ENCODE measurements at places on chromosomes 11 and 22.

DNA sequence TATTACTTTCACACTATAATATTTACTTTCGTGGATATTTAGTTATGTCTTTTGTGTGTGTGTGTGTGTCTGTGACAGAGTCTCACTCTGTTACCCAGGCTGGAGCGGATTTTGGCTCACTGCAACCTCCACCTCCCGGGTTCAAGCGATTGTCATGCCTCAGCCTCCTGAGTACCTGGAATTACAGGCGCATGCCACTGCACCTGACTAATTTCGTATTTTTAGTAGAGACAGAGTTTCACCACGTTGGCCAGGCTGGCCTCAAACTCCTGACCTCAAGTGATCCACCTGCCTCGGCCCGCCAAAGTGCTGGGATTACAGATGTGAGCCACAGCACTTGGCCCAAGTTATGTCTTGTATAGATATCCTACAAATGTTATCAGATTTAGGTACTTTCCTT is 9.9 kb downstream of the PISD start:
- no peak for DNase-seq

- DNase-seq = peak; percentile 48
Measured at GRCh38 chr22:36386351-36386899, 1.3 kb downstream of the MYH9 start.

- DNase-seq = no peak
Measured at GRCh38 chr11:73281796-73282660, 9.9 kb downstream of the P2RY6 start.

- DNase-seq = no peak
Measured at GRCh38 chr22:49962751-49963646, 2.4 kb downstream of the PIM3 start.

GRCh38 chr11:86360775-86361395 is 13.8 kb upstream of the CCDC81 start:
- peak; percentile 48 for DNase-seq

DNA sequence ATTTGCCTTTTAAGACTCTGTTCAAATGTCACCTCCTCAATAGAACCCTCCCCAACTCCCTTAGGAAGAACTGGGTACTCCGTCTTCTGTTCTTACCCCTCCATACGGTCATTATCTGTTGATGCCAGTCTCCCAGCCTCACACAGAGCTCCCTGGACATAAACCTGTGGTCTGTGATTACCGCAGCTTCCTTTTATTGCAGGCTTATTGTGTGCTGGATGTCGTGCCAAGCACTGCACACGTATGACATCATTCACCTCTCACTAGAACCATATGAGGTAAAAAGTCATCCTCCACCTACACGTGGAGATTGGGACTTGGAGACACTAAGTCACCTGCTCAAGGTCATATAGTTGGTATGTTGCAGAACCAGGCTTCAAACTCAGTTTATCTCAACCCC is 15.3 kb downstream of the PTPN5 start:
- DNase-seq = no peak

GRCh38 chr11:86743223-86744118 is 56.9 kb upstream of the PRSS23 start:
- peak; percentile 98 for DNase-seq

GRCh38 chr11:69928121-69928520 is 108.9 kb upstream of the FGF3 start:
- DNase-seq = no peak

DNA sequence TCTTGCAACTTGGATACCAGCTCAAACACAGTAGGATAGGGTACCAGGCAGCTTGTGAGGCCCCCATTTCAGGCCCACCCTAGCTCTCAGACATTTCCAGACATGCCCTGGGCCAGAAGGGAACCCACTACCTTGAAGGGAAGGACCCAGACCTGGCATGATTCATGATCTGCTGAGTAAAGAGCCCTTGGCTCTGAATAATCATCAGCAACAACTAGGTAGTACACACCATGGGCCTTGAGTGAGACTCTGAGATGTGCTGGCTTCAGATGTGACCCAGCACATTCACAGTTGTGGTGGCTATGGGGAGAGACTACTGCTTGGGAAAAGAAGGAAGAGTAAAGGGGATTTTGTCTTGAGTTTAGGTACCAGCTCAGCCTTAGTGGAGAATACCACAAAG is 23.6 kb downstream of the JRKL start:
- no peak for DNase-seq

DNA sequence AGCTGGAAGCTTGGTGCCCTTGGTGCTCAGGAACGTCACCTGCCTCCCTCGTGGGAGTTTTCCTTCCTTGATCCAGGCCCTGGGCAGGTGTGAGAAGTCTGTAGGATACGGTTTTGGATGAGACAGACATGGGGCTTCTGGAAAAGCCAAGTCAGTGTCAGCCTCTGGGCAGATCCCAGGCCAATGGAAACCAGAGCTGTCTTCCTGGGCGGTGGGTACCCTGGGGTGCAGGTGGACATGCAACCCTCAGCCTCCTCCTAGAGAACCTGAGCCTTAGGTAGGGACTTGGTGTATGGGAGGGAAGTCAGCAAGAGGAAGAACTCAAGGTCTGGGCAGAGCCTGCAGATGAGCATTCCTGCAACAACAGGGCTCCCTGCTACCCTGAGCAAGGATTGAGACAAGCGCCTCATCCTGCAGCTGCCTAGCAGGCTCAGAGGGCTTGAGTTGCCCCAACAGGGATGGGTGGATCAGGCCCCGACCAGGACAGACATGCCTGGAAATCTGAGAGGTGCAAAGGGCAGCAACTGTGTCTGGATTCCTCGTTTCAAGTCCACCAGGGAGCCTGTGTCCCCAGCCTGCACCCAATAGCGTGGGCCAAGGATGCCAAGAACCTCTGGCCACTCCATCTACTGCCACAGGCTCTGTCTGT is 37.6 kb upstream of the SYT13 start:
- DNase-seq = no peak

GRCh38 chr11:15035283-15035682 is 38.1 kb upstream of the CALCB start:
- DNase-seq = no peak

DNA sequence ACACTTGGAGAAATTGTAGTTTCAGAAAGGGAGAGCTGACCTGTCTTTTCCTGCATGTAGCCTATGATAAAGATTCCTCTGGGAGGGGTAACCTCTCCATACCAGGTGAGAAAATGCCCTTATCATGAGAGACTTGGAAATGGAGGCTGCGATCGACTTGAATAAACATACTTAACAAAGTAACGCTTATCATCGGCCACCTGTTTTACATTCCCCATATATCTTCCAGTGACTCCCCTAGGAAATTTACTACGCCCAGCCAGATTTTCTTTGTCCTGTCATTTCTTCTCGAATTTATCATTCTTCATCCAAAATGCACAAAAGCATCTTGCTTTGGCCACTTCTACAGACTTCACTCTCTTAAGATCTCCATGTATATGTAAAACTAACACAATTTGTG is 143.5 kb downstream of the CCDC81 start:
- DNase-seq = no peak

DNA sequence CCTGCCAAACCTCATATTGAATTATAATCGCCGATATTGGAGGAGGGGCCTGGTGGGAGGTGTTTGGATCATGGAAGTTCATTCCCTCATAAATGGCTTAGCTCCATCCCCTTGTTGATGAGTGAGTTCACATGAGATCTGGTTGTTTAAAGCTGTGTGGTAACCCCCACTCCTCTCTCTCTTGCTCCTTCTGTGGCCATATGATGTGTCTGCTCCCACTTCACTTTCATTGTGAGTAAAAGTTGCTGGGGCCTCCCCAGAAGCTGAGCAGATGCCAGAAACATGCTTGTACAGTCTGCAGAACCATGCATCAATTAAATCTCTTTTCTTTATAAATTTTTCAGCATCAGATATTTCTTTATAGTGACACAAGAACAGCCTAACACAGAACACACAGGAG is 929.0 kb upstream of the FAT3 start:
- no peak for DNase-seq

- DNase-seq = no peak
Measured at GRCh38 chr11:79098146-79098545, 342.7 kb downstream of the TENM4 start.

- DNase-seq = peak; percentile 74
Measured at GRCh38 chr11:17972987-17973386, 39.9 kb downstream of the SERGEF start.

DNA sequence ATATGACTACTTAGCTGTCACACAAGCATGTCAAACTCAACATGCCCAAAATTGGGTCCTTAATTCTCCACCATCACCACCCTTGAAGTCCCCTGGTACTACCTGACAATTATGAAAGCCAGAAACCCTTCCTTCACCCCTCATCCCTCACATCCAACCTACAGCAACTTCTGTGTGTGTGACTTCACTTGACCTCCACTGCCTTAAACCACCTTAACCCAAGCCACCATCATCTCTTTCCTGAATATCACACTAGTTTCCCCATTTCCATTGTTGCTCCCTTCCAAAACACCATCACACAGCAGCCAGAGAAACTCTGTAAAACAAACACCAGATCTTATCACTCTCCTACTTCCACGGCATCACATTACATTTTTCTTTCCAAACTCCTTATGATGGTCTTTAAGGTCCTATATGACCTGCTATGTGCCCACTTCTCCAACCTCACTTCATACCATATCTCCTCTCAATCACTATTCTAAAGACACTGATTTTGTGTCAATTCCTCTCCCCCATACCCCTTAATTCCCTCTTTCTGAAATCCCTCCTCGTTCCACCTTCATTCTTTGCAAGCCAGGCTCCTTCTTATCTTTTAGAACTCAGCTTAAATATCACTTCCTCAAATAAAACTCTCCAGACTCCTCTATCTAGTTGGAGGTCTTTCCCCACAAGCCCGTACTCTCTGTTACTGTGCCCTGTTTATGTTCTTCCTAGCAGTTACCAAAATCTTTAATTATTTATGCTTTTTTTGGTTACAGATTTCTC is 124.9 kb downstream of the RBFOX2 start:
- no peak for DNase-seq

DNA sequence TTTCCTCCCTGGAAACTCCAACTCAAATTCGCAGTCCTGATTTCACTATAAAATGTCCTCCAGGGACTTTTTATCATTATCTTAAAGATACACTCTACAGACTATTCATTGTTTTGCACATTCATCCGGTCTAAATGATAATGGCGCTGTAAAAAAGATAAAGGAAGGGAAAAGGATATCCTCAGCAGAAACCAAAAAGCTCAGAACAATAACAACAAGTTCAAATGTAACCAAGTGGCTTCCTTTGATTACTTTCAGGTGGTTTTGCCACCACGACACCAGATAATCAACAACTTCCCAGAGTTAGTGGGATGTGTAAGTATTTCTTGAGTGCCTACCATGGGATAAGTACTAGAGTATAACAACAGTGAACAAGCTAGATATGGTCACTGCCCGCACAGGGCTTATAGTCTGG is 26.3 kb downstream of the PRCP start:
- no peak for DNase-seq

DNA sequence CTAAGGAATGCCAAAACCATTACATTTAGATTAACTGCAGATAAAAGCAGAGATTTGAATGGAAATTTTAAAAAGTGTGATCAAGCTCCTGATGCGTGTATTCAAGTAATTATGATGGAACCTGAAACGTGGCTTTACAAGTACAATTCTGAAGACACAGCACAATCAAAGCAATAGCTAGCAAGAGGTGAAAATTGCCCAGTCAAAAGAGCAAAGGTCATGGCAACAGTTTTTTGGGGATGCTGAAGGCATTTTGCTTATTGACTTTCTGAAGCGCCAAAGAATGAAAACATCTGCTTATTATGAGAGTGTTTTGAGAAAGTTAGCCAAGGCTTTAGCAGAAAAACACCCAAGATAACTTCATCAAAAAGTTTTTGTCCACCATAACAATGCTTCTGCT is 389.6 kb upstream of the TENM4 start:
- no peak for DNase-seq

DNA sequence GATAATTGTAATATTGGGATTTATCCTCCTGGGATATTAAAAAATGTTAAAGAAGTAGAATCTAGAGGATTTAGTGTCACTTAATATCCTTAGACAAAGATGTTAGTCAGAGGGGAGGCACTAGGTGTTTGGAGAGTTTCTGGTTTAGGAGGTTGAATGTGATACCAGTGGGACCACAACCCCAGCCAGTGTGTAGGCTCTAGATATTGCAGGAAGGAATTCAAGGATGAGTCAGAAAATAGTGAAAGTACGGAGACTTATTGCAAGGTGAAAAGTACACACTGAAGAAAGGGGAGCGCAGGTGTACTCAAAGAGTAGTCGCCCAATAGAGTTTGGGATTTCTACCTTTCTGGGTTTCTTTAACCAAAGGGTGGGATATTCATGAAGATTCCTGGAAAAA is 5.7 kb upstream of the TMEM41B start:
- DNase-seq = no peak

- no peak for DNase-seq
Measured at GRCh38 chr11:20156876-20157613, 3.2 kb downstream of the DBX1 start.

DNA sequence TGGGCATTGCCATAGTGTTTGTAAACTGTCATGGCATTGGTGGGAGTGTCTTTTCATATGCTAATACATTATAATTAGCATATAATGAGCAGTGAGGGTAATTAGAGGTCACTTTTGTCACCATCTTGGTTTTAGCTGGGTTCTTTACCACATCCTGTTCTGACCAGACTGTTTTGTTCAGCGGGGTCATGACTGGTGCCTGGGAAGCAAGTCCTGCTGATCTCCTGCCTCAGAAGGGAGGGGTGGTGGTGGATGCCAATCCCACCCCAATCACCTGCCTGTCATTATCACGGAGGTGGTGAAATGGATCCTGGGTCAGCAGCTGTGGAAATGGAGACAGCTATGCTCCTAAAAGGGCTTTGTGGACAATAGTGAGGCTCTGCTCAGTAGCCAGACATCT is 31.2 kb downstream of the IL18 start:
- DNase-seq = no peak

GRCh38 chr11:128731041-128731663 is 37.3 kb downstream of the FLI1 start:
- no peak for DNase-seq

DNA sequence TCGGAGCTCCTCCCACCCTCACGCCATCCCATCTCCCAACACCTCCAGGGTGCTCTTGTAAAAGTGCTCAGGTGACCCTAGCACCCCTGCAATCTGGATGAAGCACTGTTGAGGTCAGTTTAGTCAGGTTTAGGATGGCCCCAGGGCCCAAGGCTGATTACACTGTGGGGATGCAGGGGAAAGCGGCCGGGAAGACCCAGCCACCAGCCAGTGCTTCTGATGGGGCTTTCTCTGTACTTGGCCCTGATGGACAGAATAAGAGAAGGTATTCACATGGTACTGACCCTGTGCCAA is 28.7 kb downstream of the TPBGL start:
- DNase-seq = no peak

- DNase-seq = peak; percentile 36
Measured at GRCh38 chr11:67416416-67417335, 1.2 kb downstream of the CARNS1 start.

GRCh38 chr22:17845790-17846189 is 71.5 kb upstream of the BID start:
- DNase-seq = no peak

- DNase-seq = no peak
Measured at GRCh38 chr11:9569588-9570164, 3.8 kb upstream of the WEE1 start.

Measured in amniotic epithelial cell (primary cell).